IMR-90 (cell line): ENCODE measurements at places on chromosomes 5 and 9.

GRCh38 chr9:97910357-97910756 is 11.9 kb downstream of the TRMO start:
- no peak for DNase-seq

DNA sequence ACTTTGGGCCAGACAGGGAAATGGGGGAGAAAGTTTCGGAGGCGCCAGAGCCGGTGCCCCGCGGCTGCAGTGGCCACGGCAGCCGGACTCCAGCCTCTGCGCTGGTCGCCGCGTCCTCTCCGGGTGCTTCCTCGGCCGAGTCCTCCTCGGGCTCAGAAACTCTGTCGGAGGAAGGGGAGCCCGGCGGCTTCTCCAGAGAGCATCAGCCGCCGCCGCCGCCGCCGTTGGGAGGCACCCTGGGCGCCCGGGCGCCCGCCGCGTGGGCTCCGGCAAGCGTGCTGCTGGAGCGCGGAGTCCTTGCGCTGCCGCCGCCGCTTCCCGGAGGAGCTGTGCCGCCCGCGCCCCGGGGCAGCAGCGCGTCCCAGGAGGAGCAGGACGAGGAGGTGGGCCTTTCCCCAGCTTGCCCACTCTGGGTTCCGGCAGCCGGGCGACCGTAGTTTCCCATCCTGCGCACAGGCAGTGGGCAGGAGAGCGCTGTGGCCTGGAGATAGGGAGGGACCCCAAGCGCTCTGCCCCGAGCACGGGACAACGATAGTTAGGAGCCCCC is 516 bp downstream of the MAST4 start:
- DNase-seq = no peak

DNA sequence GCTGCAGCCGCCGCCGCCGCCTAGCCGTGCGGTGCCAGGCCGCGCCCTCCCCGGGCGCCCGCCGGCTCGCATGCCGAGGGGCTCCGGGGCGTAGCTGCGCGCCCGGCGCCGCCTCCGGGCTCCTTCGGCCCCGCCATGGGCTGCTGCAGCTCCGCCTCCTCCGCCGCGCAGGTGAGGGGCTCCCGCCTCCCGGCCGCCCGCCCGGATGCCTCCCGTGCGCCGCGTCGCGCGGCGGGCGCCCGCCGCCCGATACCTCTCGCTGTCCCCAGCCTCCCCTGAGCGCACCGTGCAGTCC is 230 bp downstream of the SLC44A1 start:
- no peak for DNase-seq

GRCh38 chr9:125476645-125477044 is 215.0 kb downstream of the GAPVD1 start:
- DNase-seq = no peak

- DNase-seq = no peak
Measured at GRCh38 chr5:175656966-175657365, 905 bp upstream of the HRH2 start.

GRCh38 chr5:24444414-24444813 is 200.4 kb downstream of the CDH10 start:
- no peak for DNase-seq

GRCh38 chr9:22514871-22515270 is 68.2 kb downstream of the DMRTA1 start:
- DNase-seq = no peak

- peak; percentile 10 for DNase-seq
Measured at GRCh38 chr5:137699336-137700281, 36.3 kb downstream of the KLHL3 start.
